ENCODE measurements at places on chromosomes 12 and 14. TPM values are rescaled to one million over a fixed set of nuclear protein-coding genes. Genes with fewer than 3 reads are reported as not detected.

GRCh38 chr14:101473045-101473729, 88.1 kb upstream of the DIO3 start:
- no peak for DNase-seq

GRCh38 chr12:92431146-92431545, 271.6 kb upstream of the PLEKHG7 start:
- DNase-seq: no peak

DTX1 gene
- polyA plus RNA-seq: 9.1 TPM

SMCO2 gene
- 0.25 TPM for polyA plus RNA-seq

DNA sequence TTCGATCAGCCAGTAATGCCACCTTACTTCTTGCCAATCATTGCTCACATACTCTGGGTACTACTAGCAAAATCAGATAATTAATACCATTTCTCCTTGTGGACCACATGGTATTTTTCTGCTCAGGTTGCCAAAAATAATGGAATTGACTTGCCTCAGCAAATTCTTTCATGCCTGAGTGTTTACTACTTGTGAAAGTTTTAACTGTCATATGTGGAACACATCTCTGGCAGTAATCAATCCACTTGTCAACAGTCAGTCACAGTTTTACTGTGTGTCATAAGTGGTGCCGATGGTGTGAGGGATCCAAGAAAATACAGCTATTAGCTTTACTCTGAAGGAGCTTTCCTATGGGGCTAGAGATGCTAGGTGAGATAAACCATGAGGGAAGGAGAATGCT, 55.3 kb upstream of the ATF1 start:
- no peak for DNase-seq

CBX5 gene
- polyA plus RNA-seq: 41.4 TPM

- DNase-seq: no peak
These were observed 569 bp upstream of the RGS6 start for GRCh38 chr14:71931492-71932228.

- no peak for DNase-seq
These were observed 20.5 kb upstream of the ZNF740 start for GRCh38 chr12:53160000-53160399.
